Right atrium auricular region (tissue), 2 donors: ENCODE measurements at places on chromosomes 3 and 15. TPM values are rescaled to one million over a fixed set of nuclear protein-coding genes. Genes with fewer than 3 reads are reported as not detected.

DNA sequence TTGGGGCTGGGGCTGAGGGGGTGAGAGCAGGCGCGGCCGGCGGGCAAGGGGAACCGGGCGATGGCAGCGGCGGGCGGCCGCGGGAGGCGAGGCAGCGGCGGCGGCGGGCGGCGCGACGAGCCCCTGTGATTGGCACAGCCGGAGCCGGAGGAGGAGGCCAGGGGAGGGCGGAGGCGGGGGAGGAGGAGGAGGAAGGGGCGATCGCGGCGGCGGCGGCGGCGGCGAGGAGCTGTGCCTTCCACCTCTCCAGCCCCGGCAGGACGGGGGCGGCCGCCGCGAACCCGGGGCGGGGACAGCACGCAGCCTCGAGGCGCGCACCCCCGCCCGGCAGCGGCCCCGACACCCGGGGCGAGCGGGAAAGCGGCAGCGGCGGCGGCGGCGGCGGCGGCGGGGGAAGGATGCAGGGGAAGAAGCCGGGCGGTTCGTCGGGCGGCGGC, at the start of gene SLCO3A1:
TSS of gene SLCO3A1 (plus strand) at position 198 of the 437 bp plus-strand sequence.
- DNase-seq: peak; percentile 70
- H3K36me3 ChIP-seq: no peaks in the 10 kb centered on the region
- H3K4me3 ChIP-seq: peak within 1 kb of the TSS; percentile 80
- peaks cover 56% of the 10 kb centered on the region for H3K4me1 ChIP-seq
- H3K27ac ChIP-seq: peak within 1 kb of the TSS; percentile 98

GRCh38 chr15:101501703-101502373, 12.3 kb upstream of the PCSK6 start:
- peak; percentile 59 for DNase-seq
- no peaks in the 10 kb centered on the region for H3K36me3 ChIP-seq
- no peak overlapping the region for H3K4me3 ChIP-seq
- H3K4me1 ChIP-seq: peaks cover 30% of the 10 kb centered on the region
- no peaks in the 10 kb centered on the region for H3K27me3 ChIP-seq

- H3K36me3 ChIP-seq: no peaks in the 10 kb centered on the region
- H3K4me1 ChIP-seq: no peaks in the 10 kb centered on the region
- DNase-seq: peak; percentile 86
- H3K27me3 ChIP-seq: no peaks in the 10 kb centered on the region
Measured at GRCh38 chr3:45551214-45552010, 43.1 kb upstream of the LIMD1 start.

- H3K27ac ChIP-seq: no peak overlapping the region
- DNase-seq: no peak
- H3K36me3 ChIP-seq: peaks cover 2% of the 10 kb centered on the region
- H3K27me3 ChIP-seq: no peaks in the 10 kb centered on the region
- no peaks in the 10 kb centered on the region for H3K4me1 ChIP-seq
- no peak overlapping the region for H3K4me3 ChIP-seq
Measured at GRCh38 chr15:96274698-96275097, 55.8 kb upstream of the NR2F2 start.

Gene PCBP4
- total RNA-seq: 119 TPM

Gene C3orf22
- total RNA-seq: not detected

- peaks cover 16% of the 10 kb centered on the region for H3K4me1 ChIP-seq
- DNase-seq: no peak
- no peak overlapping the region for H3K4me3 ChIP-seq
- no peaks in the 10 kb centered on the region for H3K27me3 ChIP-seq
- no peaks in the 10 kb centered on the region for H3K36me3 ChIP-seq
Measured at GRCh38 chr3:107116251-107116650, 261.0 kb upstream of the CCDC54 start.

DNA sequence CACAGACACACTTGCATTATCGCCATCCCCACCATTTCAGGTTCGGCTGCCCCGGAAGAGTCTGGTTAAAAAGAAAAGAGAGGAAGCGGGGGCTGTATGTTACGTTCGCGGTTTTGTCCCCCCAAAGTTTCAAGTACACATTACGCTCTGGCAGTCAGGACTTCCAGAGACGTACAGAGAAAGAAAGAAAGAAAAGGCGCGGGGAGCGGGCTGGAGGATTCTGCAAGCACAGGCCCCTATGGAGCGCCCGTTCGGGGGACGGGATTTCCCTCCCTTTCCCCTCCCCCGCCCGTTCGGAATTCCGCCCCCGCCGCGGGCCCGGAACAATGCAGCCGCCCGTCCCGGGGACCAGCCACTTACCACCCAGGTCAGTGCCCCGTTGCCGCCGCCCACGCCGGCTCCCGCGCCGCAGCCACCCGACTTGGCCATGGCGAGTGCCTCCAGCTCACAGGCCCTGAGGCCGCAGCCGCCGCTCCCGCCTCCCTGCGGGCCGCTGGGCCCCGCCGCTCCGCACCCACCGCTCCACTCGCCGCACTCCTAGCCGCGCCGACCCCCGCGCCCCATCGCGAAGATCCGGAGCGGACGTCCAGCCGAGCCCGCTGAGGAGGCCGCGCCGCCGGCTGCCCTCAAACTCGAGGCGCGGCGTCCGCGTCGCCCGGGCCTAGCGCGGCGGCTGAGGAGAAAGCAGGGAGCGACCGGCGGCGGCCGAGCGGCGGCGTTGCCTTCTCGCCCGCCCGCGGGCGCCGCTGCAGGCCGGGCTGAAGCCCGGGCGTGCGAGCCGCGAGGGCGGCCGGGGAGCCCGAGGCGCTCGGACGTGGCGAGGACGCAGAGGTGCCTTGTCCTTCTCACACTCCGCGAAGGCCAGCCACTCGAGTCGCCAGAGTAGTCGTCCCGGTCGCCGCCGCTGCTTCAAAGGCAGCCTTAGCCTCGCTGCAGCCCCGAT, 567 bp downstream of the TOP2B start:
- no peaks in the 10 kb centered on the region for H3K27me3 ChIP-seq
- H3K36me3 ChIP-seq: no peaks in the 10 kb centered on the region
- peaks cover 35% of the 10 kb centered on the region for H3K4me1 ChIP-seq

DNA sequence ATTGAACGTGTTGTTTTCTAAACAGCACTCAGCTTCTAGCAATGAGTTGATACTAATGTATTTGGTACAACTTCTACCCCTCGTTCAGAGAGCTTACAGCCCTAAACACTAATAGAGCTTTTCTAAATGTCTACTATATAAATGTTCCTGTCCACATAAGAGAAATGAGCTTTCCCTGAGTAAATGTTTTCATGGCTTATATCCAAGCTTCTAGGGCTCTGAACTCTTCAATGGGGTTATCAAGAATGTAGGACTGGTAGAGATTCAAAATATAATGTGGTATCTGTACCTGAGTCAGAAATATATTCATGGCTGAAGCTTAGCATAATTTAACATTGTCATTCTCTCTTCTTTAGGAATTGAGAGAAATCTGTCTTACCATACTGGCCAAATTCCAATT, 73.4 kb downstream of the SERPINI1 start:
- DNase-seq: no peak
- no peaks in the 10 kb centered on the region for H3K27me3 ChIP-seq
- H3K4me1 ChIP-seq: no peaks in the 10 kb centered on the region
- no peak overlapping the region for H3K27ac ChIP-seq

- H3K27me3 ChIP-seq: no peaks in the 10 kb centered on the region
- no peak overlapping the region for H3K4me3 ChIP-seq
- H3K36me3 ChIP-seq: no peaks in the 10 kb centered on the region
- H3K27ac ChIP-seq: no peak overlapping the region
Measured at GRCh38 chr15:99085413-99086326, 19.2 kb upstream of the SYNM start.

DNA sequence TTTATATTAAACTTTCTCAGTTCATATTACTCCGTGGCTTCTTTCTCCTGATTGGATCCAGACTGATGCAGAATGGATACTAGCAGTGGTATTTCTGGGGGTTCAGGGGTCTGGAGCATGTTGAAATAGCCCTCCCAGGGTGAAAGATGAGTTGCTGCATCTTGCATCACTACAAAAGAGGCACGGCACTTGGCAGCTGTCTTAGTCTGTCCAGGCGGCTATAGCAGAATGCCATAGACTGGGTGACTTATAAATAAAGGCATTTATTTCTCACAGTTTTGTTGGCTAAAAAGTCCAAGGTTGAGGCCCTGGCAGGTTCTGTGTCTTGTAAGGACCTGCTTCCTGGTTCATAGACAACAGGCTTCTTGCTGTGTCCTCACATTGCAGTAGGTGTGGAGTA, 660 bp upstream of the BCL2L10 start:
- H3K27ac ChIP-seq: no peak overlapping the region
- H3K4me3 ChIP-seq: no peak overlapping the region
- no peaks in the 10 kb centered on the region for H3K36me3 ChIP-seq
- H3K27me3 ChIP-seq: no peaks in the 10 kb centered on the region
- peaks cover 12% of the 10 kb centered on the region for H3K4me1 ChIP-seq
- peak; percentile 55 for DNase-seq

Gene LRRK1
- total RNA-seq: 1.9 TPM

DNA sequence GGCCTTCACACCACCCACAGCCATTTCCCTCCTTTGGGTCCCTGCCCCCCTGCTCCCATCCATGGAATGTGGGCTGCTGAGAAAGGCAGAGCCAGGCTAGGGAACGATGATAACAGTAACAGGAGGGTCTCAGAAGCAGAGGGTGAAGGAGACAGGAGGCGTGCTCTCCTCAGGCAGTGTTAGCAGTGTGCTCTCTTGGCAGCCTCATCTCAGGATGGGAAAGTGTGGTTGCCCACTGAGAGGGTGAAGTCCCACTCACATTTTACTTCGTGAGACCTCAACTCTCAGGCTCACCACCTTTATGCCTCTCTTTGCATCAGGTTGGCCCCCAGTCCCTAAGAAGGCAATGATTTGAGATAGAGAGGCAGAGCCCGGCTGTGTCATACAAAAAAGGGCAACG, 24.5 kb downstream of the TIGIT start:
- H3K36me3 ChIP-seq: no peaks in the 10 kb centered on the region
- no peaks in the 10 kb centered on the region for H3K27me3 ChIP-seq
- H3K4me3 ChIP-seq: no peak overlapping the region
- DNase-seq: no peak
- H3K27ac ChIP-seq: no peak overlapping the region

GRCh38 chr3:108528459-108529252, 18.3 kb upstream of the MYH15 start:
- no peak for DNase-seq
- no peaks in the 10 kb centered on the region for H3K36me3 ChIP-seq
- H3K4me3 ChIP-seq: no peak overlapping the region
- peaks cover 49% of the 10 kb centered on the region for H3K4me1 ChIP-seq

DNA sequence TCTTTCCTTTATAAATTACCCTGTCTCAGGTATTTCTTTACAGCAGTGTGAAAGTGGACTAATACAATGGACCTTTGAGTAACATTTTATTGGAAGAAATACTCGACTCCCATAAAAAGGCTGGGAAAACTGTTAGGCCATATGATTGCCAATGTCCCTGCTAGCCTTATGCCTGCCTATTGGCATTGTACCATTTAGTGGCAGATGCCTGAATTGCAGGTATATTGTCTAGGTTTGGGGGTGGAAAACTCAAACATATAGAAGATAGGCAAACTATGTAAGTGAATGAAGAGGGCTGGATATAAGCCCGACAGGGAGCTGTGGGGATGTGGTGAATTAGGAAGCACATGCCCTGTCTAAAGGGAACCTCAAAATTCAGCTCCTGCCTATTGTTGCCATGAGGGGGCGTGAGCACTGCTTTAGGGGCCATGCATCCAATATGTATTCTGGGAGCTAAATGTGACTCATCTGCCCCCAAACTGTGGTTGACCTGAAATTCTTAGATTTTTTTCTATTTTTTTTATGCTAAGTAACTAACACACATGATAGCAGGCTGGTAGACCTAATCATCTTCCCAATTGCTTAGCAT, 65.2 kb upstream of the TRA2B start:
- DNase-seq: no peak
- no peaks in the 10 kb centered on the region for H3K36me3 ChIP-seq
- H3K27me3 ChIP-seq: no peaks in the 10 kb centered on the region
- H3K4me1 ChIP-seq: no peaks in the 10 kb centered on the region
- no peak overlapping the region for H3K4me3 ChIP-seq
- H3K27ac ChIP-seq: no peak overlapping the region

- no peak for DNase-seq
- H3K27ac ChIP-seq: no peak overlapping the region
- no peaks in the 10 kb centered on the region for H3K36me3 ChIP-seq
- H3K27me3 ChIP-seq: no peaks in the 10 kb centered on the region
- no peak overlapping the region for H3K4me3 ChIP-seq
Measured at GRCh38 chr3:32175607-32176197, 62.8 kb upstream of the CMTM8 start.

DNA sequence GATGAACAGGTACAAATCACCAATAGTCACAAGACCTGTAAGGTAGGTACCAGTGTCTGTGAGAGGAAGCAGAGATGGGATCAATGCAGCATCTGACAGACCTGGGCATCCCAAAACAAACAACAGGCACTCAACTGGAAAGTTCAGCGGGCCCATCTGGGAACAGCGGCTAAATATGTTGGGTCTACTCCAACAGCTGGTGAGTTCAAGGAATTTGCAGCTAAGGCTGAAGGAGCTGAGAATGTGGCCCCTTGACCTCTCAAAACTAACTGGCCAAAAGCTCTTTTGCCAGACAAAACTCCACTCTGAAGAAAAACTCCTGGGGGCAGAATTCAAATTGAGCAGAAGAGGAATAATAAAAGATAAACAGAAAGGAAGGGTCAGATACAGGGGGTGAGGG, 24.4 kb downstream of the AVEN start:
- no peak for DNase-seq
- no peaks in the 10 kb centered on the region for H3K4me1 ChIP-seq
- no peak overlapping the region for H3K4me3 ChIP-seq
- H3K27me3 ChIP-seq: no peaks in the 10 kb centered on the region
- no peak overlapping the region for H3K27ac ChIP-seq
- no peaks in the 10 kb centered on the region for H3K36me3 ChIP-seq

DNA sequence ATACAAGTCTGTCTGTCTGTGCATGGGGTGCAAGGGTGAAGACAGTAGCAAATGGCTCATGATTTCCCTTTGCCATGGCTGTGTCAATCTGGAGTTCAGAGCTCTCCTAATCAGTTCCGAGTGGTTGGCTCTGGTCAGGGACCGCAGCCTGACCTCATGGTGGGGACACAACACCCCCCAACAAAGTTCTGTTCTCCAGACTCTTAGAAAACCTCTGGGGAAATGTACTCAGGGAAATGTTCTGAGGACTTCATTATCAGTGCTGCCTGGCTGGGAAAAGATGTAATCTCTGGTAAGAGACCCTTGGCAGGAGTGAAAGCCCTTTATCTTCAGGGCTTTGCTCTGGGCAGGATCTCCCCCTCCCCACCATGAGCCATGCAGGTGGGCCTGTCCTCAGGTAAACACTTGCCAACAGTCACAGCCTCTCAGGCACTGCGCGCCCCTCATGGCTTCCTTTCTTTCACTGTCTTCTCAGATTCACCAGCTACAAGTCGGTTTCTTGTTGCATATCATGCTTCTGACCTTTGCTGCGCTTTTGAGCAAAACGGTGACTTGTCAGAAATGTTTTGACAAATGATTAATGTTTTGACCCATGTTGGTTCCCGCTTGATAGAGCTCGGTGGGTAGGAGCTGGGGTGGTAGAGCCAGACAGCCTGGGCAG, 95.5 kb downstream of the ST6GAL1 start:
- H3K36me3 ChIP-seq: no peaks in the 10 kb centered on the region
- H3K27ac ChIP-seq: no peak overlapping the region
- no peak for DNase-seq
- H3K4me3 ChIP-seq: no peak overlapping the region
- H3K27me3 ChIP-seq: no peaks in the 10 kb centered on the region

Gene EOMES
- 0.16 TPM for total RNA-seq
